ENCODE measurements at places on chromosomes 7 and 10. TPM values are rescaled to one million over a fixed set of nuclear protein-coding genes. Genes with fewer than 3 reads are reported as not detected.

Gene SH2D4B
- not detected for total RNA-seq

Gene CCDC136
- total RNA-seq, result 4.9 TPM

Gene RTKN2
- total RNA-seq, result 5.5 TPM

Gene CARD11
- 17.6 TPM for total RNA-seq

Gene OPALIN
- not detected for total RNA-seq

Gene TMEM139
- 30.2 TPM for total RNA-seq

Gene ZYX
- total RNA-seq, result 314 TPM

Gene ZNF438
- total RNA-seq, result 2.0 TPM

Gene TSPAN12
- total RNA-seq, result 33.7 TPM

Gene NKX2-3
- total RNA-seq, result not detected

Gene FEZF1
- total RNA-seq, result not detected

Measured in mesangial cell (primary cell).